AG04449 (cell line): ENCODE measurements at places on chromosomes 12 and 14.

- no peak for DNase-seq
These were observed 1.4 kb upstream of the PHC1 start for GRCh38 chr12:8912914-8913313.

DNA sequence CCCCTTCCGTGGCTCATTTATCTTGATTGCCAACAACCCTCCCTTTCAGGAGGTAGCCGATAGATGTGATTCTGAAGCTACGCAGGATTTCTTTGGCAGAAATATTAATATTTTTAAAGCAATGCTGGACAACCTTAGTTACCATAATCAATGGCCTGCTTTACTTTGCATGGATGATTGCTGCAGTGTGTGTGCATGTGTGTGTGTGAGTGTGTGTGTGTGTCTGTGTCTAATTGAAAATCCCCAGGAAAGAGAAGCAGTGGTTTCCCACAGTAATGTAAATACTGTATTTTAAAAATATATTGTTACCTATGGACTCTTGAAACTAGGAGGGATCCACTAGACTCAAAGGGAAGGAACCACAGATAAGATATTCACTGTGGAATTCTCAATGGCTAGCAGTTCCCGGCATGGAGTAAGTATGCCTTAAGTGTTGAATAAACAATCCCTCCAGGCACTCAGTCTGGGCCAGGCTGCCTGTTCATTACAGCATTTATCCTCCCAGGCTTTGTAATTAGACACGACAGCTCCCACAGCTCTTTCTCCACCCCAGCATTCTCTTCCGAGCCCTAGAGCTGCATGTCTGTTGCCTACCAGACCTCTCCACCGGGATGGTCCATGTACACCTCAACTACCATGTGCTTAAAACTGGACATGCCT, 22.5 kb upstream of the C14orf132 start:
- no peak for DNase-seq

DNA sequence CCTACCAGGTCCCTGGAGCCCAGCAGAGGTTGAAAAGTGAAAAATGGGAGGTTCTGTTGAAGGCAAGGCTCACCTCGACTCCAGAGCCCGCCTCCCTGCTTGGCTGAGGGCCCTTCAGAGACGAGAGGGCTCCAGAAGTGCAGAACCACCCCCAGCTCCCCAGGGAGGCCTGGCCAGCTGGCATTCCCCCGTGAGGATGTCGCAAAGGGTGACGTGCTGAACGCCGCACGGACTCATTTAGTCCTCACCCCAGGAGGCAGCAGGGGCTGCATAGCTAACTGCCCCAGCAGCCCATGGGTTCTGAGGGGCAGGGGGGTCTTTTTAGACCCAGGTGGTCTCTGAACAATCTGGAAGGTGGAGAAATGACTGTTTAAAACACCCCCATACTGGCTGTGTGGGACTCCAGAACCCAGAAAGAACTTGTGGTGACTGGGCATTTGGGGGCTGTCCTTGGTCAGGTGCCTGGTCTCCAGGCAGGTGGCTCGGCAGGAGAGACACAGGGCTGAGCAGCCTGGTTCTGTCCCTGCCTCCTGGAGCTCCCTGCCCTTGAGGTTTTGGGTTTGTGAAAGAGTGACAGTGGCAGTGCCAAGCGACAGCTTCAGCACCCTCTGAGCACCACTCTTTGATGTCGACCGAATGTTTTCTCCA, 32.0 kb downstream of the ANAPC7 start:
- DNase-seq, result no peak

DNA sequence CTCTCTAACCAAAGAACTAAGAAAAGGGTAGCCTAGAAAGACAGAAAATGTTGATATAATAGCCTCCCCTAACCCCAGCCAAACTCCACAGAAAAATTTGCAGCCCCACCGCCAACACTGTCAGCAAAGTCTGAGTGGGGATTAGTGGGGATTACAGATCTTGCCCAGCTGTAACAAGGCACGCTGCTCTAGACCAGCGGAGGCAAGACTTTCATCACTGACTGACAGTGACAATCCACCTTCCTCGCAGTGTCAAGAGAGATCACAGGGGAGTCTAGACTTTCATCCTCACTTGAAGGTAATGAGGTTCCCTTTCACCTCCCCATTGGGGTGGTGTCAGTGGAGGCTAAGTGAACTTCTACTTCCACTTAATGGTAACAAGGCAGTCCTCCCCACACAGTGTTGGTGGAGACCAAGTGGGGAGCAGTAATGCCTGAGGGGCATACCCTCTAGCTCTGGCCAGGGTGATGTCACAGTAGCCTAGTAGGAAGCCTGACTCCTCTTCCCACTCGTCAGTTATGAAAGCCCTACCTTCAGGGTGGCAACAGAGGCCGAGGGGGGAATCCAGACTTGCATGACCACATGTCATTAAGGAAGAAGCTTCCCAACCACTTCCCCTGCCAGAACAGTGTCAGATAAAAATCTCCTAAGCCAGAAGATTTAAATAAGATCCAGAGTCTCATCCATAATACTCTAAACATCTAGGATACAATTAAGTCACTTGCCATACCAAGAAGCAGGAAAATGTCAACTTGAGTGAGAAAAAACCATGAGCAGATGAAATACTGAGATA, 91.7 kb upstream of the RASSF8 start:
- DNase-seq, result no peak

- no peak for DNase-seq
These were observed 2.2 kb downstream of the PDZRN4 start for GRCh38 chr12:41190338-41190737.

GRCh38 chr14:93219103-93219726, 12.2 kb downstream of the UBR7 start:
- DNase-seq, result no peak

- no peak for DNase-seq
These were observed 158.2 kb downstream of the FOXN3 start for GRCh38 chr14:89258728-89259273.

GRCh38 chr14:59067127-59067894, 121.2 kb upstream of the DAAM1 start:
- no peak for DNase-seq

DNA sequence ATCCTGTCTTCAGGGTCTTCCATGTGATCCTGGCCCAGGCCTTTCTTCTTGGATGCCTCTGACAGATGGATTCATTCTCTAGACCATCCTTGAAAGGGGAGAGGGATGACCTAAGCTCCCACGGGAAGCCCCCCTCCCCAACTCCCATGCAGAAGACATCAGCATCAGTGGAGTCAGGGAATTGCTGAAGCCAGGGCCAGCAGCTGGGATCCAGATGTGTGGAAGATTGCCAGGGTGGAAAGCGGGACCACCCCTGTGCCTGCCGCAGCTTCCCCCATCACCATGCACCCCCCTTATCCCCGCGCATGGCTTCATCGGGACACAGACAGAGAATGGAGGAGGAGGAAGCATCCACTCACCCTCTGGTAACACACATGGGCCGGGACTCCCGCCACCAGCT, 183.6 kb upstream of the PRMT8 start:
- no peak for DNase-seq

DNA sequence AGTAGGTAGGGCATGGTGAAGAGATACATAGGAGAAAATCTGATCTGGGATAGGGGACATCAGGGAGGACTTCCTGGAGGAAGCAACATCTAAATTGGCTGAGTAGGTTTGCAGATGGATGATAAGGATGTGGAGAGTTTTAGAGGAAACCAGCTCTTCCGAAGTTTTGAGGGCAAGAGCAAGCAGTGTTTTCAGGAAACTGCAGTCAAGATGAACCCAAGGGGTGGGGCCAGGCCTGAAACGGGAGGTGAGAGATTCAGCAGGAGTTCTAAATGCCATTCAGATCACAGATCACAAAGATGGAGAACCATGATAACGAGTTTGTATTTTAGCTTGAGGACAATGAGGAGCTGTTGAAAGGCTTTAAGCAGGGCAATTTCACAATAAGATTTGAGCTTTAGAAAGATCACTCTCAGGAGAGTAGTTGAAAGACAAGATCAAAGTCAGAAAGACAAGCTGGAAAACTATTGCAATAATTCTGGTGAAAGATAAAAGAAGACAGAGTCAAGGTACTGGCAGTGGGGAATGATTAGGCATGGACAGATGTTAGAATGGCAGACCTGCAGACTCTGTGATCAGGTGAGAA, 70.1 kb upstream of the PLXNC1 start:
- no peak for DNase-seq

GRCh38 chr12:102776041-102776440, 141.0 kb downstream of the PAH start:
- DNase-seq, result no peak

- DNase-seq, result no peak
These were observed 40.4 kb upstream of the PPP2R5C start for GRCh38 chr14:101721111-101721510.

DNA sequence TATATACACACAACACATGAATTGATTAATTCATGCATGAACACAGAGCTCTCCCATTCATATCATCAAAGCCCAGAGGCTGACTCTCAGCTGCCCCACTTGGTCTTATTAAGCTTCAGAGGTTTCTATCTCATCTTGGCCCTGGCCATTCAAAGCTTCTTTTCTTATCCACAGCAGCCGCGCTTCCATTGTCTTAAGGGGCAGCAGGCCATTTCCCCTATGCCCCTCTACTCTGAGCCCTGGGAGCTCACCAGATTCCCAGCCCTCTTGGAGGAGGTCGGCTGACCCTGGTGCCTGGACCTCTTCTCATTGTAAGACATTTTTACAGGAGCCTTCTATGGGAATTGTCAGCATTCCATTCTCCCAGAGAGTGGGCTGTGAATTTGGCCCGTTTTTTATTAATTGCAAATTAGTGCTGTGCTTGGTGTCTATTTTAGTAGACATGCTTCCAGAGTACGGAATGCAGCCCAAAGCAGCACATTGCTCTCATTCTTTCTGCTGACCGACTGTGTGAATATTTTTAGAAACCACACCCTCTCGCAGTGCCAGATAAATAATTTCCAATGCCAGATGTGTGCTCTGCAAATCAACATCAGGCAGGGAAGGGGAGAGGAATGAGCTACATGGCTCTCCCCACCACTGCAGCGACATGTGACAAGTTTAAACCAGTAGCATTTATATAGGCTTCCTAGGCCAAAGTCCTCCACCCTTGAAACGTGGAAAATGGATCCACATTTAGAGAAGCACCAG, 58.5 kb downstream of the NUAK1 start:
- peak; percentile 77 for DNase-seq
